ENCODE measurements at places on chromosomes 4 and X.

DNA sequence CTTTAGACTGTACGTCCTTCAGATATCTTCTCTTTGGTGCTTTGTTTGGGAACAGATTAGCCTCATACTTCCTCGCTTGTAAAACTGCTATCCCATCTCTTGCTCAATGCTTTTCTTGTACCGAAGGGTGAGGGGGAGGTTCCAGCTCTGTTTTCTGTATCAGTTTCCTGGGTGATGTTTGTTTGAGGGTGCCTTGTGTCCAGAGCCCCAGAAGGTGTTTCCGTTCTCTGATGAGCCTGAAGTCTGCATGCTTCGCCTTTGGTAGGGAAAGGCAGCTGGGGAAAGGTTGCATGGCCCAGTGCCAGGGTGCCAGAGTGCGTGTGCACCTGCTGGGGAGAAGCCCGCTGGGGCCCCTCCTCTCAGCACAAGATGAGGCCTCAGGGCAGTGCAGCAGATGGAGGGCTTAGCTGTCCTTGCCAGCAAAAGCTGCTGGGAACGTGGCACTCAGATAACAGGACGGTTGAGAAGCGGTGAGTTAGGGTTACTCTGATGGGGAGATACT, 73.7 kb downstream of the TBL1X start:
- peak; percentile 64 for DNase-seq

GRCh38 chr4:5638976-5639375, 69.4 kb downstream of the EVC2 start:
- DNase-seq = no peak

- no peak for DNase-seq
Observed at GRCh38 chrX:16843208-16843909, 26.8 kb downstream of the RBBP7 start.

- no peak for DNase-seq
Observed at GRCh38 chr4:7190691-7191545, 1.4 kb upstream of the SORCS2 start.

- no peak for DNase-seq
Observed at GRCh38 chr4:85452058-85452731, 22.8 kb upstream of the ARHGAP24 start.

- no peak for DNase-seq
Observed at GRCh38 chr4:102535398-102536082, 34.4 kb downstream of the NFKB1 start.

DNA sequence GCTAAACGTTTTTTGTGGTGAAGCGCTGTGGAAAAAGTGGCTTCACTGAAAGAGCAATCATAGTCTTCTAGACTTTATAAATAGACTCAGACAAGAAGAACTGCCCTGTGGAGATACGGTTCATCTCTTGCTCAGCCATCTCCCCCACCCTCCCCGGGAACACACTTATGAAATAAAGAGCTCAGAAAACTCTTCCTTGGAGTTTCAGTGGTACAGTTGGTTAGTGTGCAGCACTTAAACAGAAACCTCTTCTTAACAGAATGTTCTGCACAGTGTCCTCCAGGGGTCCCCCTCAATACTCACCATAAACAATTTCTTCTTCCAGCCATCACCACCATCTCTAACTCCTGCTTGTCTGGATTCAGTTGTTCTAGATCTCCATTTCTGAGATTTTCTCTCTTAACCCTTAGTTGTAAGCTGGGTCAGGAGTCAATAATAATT, 313.0 kb downstream of the ARHGAP10 start:
- no peak for DNase-seq
